ENCODE measurements at places on chromosomes 12 and 14. TPM values are rescaled to one million over a fixed set of nuclear protein-coding genes. Genes with fewer than 3 reads are reported as not detected.

GRCh38 chr14:55718551-55718950 lies 138.5 kb downstream of the KTN1 start:
- DNase-seq = no peak

GRCh38 chr14:35385042-35385839 lies 19.3 kb downstream of the NFKBIA start:
- peak; percentile 98 for DNase-seq

GRCh38 chr14:55128386-55129085 lies 516 bp upstream of the LGALS3 start:
- no peak for DNase-seq

GRCh38 chr12:10612110-10612509 lies 1.3 kb downstream of the MAGOHB start:
- no peak for DNase-seq

- no peak for DNase-seq
These were observed 8.0 kb upstream of the ATF7IP start for GRCh38 chr12:14357486-14357885.

DNA sequence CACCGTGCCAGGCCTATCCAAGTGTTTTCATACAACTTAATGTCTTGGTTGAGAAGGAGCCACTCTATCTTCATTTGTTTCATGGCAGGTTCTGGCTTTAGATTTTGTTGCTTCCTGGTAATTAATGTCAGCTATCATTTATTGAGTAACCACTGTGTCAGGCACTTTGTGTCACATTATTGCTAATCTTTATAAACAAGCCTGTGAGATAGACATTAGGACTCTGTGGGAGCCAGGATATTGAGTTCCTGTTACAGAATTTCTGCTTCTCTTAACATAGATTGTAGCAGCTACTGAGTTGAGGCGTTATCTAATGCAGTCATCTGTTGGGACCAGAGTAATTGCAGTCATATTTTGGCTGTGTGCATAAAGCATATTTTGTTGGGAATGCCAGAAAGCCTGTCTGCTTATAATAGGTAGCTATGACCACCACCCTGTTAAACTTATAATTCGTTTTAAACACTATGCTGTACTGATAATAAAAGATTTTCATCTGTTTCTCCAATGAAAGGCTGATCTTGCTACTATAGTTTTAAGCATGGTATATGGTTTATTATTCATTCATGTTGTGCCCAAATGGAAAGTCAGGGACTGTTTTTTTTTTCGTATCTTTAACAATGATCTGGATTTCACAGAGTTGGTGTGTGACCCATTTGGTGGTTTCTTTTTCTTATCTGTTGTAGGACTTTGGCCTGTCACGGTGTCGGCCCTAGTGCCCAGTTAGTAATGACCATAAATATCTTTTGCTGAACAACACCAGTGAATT lies 432.6 kb downstream of the PCNX1 start:
- DNase-seq = no peak

- DNase-seq = no peak
These were observed 43.6 kb upstream of the KCNH5 start for GRCh38 chr14:63088865-63089264.

- DNase-seq = no peak
These were observed 45.2 kb downstream of the RDH12 start for GRCh38 chr14:67746927-67747326.

DNA sequence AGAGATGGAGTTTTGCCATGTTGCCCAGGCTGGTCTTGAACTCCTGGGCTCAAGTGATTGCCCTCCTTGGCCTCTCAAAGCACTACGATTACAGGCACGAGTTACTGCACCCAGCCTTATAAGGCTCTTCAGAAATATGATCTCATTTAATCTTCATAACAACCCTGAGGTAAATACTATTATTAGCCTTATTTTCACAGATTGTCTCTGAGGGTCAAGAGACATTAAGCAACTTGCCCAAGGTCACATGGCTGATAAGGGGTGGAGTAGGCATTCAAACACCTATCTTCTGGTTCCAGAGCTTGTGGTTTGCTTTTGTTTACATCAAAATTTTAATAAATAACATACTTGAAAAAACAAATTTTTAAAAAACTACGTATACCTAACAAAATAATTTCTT lies 5.1 kb downstream of the PRKAG1 start:
- DNase-seq = no peak

PRKD1 gene
- total RNA-seq = 0.49 TPM

SAMD15 gene
- 6.6 TPM for total RNA-seq

CIT gene
- total RNA-seq = 27.2 TPM

B4GALNT3 gene
- 2.3 TPM for total RNA-seq
